ENCODE measurements at places on chromosomes 2 and 18.

DNA sequence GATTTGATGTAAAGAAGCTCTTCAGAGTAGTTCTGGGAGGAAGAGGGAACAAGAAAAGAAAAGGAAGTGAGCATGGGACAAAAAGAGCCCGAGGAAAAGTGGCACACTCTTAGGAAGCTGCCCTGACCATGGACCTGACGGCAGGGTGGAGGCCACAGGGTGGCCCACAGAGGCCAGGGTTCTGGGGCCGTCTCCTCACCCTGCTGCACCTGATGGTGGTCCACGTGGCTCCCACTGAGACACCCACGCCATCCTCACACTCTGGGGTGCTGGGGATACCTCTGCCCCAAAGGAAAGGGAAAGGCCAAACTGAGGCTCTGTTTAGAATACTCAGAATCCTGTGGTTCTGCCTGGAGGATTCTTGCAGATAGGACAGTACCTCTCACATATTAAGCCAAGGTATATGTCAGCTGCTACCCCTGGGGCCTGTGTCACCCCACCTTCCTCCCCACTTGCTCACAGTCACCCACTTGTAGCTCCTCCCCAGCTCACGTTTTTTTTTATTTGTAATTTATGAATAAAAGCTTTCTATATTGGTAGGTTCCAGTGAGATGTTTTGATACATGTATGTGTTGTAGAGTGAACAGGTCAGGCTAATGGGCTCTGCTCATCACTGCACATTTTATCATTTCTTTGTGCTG lies 171.1 kb downstream of the LDLRAD4 start:
- DNase-seq: no peak

DNA sequence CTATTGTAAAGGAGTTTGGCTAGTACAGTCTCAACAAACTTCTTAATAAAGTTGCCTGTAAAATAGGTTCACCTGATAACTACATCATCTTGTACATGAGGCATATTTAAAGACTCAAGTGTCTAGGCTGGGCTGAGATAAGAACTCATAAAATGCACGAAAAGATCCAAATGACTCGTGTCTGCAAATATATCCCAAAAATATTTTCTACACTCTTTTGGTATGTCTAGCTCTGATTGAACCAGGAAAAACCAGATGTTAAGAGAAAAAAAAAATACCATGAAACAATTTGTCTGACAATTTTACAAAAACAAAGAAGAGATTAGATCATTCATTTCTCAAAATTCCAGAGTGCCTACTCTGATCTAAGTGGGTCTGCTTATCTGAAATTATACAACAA lies 166.9 kb upstream of the OSR1 start:
- no peak for DNase-seq

- DNase-seq: no peak
Measured at GRCh38 chr2:23677836-23678235, 249.1 kb downstream of the ATAD2B start.

GRCh38 chr2:150548527-150548926 lies 61.1 kb upstream of the RND3 start:
- no peak for DNase-seq
